ENCODE measurements at places on chromosomes 5 and 9.

DNA sequence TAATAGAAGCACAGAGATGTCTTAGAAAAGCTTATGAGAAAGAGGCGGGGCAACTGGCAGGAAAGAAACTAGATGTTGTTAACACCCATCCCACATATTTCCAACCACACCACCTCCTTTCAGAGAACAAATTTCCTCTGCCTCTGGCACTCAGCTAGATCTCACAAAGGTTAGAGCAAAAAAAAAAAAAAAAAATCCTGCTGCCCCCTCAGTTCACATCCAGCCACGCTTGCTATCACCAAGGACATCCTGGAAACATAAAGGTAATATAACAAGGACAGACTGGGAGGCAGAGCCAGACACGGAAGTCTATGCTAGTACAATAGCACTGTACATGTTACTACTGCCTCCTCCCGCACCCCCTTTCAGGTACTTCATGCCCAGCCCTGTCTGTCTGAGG is 238.0 kb upstream of the PTGER4 start:
- DNase-seq, result peak; percentile 62

DNA sequence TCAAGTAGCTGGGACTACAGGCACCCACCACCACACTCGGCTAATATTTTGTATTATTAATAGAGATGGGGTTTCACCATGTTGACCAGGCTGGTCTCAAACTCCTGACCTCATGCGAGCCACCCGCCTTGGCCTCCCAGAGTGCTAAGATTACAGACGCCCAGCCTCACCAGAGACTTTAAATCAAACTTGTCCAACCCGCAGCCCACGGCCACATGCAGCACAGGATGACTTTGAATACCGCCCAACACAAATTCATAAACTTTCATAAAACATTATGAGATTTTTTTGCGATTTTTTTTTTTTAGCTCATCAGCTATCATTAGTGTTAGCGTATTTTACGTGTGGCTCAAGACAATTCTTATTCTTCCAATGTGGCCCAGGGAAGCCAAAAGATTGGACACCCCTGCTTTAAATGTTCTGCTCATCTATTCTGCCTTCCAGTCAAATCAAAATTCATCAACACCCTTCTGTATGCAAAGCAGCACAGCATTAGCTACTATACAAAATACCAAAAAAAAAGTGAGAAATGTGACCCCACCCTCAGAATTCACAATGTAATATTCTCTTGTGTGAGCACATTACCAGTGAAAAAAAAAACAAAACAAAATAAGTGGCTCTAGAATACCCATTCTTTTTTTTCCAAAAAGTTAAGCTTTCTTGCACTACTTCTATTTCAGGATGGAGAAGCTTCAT is 42.7 kb upstream of the CDC42SE2 start:
- no peak for DNase-seq

DNA sequence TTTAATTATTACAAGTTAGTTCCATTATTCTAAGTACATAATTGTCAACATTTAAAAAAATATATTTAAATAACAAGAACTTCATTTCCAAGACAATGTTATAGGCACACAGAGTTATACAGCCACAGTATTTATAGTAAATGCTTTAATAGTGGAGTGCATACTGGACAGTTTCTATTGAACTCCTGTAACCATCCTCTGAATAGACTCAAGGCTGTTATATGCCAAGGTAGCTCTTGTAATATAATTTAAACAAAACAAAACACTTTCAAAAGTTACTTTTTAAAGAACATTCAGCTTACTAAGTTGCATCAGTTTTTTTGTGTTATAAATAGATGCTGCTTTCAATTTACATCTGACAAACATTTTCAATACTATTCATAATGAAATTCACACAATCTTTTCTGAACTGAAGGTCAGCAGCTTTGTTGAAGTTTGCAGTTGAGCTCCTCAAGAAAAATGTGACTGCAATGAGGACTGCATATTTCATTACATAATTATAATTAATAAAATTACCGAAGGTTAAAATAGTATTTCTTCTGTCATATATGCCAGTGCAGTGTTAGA is 549.9 kb upstream of the CYLC2 start:
- DNase-seq, result no peak

GRCh38 chr5:73352649-73353230 is 95.8 kb downstream of the FOXD1 start:
- DNase-seq, result no peak

DNA sequence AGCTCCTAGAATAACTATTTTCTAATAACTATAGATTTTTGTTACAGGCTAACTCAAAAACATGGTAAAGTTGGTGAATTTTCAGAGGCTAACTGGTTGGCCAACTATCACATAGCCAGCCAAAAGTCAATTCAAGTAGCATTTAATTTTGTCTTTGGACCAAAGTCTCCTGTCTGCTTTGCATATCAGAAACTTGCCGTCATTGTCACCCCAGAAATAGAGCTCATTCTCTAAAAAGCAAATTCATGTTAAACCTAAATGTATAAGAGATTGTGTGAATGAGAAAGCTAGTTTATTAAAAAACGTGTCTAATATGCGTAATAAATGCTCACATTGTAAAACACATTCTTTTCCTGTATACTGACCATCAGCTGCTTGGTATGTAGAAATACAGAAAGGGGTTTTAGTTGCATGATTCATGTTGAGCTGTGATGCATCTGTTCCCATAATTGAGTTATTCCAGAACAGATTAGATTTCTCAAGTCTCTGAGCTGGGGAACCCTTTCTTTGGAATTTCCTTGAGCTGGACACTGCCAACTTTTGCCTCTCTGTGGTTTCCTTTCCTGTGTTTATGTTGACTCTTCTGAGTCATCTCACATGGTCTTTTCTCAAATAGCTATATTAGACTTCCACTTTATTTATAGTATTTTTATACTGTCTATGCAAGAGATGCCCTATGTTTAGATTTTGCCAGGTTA is 7.3 kb downstream of the SRFBP1 start:
- DNase-seq, result no peak

GRCh38 chr9:20925256-20926045 is 106.0 kb downstream of the HACD4 start:
- no peak for DNase-seq

DNA sequence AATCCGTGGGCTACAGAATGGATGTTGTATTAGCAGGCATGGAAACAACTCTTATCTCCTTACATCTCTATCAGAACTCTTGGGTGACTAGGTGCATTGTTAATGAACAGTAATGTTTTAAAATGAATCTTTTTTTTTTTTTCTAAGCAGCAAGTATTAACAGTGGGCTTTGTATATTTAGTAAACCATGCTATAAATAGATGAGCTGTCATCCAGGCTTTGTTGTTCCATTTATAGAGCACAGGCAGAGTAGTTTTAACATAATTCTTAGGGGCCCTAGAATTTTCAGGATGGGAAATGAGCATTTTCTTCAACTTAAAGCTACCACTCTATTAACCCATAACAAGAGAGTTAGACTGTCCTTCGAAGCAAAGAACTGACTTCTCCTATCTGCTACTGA is 233.7 kb upstream of the ADAMTSL1 start:
- no peak for DNase-seq

DNA sequence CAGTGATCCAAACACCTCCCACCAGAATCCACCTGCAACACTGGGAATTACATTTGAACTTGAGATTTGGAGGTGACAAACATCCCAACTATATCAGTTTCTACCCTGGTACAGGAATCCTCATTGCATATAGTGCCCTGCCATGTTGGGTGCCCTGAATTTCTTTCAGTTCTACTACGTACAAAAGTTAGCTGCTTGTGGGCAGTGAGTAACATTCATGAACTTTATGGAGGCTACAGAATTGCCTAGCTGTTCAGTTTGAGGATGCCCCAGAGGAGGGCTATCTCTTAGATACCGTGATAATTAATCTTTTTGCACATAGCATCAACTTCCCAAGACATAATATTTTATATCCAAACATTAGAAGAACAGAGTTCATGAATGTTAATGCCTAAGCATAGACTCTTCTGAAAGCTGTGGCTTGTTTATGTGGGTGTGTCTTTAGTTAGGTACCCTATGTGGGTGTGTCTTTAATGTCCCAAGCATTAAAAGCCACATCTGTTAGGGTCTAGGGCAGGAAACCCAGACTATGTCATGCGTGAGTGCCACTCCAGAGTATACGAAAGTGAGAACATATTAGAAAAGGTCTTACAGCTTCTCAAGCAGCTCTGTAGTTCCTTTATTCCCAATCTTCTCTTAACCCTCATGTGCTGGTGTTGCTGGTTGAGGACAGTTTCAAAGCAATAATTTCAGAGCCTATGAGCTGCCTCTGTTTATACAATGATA is 47.0 kb upstream of the CHD1 start:
- DNase-seq, result no peak

DNA sequence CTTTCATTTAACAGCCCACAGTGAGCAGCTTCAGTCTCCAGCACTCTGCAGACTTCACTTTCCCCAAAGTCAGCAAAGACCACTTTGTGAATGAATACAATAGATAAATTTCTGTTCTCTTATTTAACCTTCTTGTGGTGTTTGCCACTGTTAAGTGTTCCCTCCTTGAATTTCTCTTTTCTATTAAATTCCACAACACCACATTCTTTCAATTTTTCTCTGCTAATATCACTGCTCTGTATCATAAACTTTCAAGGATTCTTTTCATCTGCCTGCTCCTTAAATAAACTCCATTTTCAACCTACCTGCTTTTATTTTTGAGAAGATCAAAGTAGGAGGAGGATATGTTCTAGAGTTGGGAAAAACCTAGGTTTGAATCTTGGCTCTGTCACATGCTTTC is 739.5 kb upstream of the GRAMD2B start:
- no peak for DNase-seq

GRCh38 chr5:42656651-42657015 is 100.0 kb upstream of the CCDC152 start:
- DNase-seq, result no peak

- DNase-seq, result no peak
Observed at GRCh38 chr9:77464661-77465060, 183.5 kb downstream of the GNA14 start.

DNA sequence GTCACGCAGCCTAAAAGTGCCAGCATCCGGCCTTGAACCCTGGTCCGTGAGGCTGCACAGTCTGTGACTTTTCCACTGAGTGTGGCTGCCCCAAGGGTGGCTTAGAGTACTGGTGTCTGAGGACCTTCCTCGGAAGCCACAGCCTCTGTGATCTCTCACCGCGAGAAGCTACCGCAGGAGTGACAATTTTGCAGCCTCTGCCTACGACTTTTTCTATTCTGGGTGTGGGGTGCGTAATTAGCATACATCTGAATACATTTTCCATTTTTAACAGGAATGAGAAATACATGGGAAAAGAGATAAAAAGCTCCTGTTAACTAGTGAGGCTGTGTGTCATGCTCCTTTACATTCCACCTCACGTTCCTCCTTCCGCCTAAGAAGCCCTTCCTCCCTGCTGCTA is 48.3 kb upstream of the HRH2 start:
- peak; percentile 30 for DNase-seq

DNA sequence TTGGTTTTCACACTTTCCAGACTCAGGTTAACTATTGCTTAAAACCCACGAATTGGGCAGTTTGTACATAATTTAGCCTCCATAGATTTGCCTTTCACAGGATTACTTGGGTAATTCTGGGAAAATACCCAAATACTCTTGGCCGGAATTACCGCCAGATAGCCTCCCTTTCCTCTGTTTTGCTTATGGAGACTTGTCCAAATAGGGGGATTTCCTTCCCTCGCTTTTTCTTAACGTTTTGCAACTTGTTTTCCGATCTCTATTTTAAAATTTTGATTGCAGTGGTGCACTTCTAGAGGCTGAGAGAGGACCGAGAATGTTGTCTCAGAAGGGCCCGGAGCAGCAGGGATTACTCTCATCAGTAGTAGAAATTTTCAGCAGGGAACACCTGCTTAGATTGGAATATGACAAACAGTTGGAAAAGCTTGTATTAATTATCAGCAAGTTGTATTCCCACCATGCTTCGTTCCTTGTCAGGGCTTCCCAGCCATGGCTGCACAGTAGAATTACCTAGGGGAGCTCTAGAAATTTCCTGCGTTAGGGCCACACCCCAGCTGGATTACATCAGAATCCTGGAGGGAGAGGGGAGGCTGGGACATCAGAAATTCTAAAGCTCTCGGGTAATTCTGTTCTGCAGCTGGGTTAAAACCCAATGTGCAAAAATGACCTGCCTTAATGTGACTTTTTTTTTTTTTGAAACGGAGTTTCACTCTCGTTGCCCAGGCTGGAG is 329.1 kb downstream of the SH3GL2 start:
- no peak for DNase-seq

DNA sequence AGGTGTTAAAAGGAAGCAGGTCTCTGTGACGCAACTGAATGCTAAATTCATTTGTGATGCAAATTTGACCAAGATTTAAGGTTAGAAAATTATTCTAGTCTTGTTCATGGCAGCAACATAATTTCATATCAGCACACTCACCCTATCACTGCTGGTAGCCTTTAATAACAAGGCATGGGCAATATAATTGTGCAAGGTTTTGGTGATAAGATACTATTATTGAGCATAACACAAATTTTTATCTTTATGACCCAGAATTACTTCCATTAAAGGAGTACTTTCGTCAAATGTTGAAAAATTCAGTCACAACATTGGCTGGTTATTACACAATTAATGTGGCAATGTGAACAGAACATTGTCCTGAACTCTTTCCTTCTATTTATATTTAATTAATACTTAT is 96.0 kb upstream of the PAM start:
- no peak for DNase-seq

DNA sequence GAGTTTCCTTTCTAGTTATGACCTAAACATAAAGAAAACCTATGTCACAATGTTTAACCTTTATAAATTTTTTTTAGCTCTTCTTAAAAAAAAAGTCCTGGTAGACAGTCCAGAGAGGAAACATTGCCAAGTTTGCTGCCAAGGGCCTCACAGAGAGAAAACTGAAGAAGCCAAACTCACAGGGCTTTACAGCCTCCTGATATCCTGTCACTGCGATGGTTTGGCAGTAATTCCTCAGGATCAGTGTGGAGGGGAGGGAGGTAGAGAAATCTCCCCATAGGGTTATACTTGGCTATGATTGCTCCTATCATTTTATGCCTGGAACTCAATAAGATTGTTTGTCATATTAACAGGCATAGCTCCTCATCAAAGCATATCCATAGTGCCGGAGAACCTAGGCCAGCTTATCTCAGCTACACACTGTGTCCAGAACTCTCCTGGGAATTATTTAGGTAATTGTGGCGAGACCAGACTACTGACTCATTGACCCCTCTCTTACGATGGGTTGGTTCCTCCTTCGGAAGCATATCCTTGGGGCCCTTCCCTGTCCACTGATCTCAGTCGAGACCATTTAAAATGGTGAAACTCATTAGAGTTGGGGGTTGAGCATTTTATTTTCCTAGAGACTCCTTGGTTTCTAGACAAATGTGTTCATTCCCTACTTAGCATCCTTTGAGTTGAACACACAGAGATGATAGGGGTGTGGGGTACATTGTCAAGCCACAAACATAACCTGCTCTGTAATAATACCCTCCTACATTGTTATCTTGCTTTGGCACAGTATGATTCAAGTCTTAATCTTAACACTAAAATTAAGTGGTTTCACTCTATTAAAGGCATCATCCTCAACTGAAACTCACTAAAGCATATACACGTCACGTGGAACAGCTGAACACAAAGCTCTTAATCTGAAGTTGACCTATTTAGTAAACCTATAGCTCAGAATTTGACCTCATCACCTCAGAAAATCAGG is 53.4 kb upstream of the TMC1 start:
- no peak for DNase-seq

All from activated CD8-positive, alpha-beta T cell treated with anti-CD3 and anti-CD28 coated beads, Interleukin-2, amount 10 ng/mL, durations not matched to agents 7 days and 5 days (primary cell).